COLO829 (cell line): ENCODE measurements at places on chromosomes 7 and 10.

DNA sequence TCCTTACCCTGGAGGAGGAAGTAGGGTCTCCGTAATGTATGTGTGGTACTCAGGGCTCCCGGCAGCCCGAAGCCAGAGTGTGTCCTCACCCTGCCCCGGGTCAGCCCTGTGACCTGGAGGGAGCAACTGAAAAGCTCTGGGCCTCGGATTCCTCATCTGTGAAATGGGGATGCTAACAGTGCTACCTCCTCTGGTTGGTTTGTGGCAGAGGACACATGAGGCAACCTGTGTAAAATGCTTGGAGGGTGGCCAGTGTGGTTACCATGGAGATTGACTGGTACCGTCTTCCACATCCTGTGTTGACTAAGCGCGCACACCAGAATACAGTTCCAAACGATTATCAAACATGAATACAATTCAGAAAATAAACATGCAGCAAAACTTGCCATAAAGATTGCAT, 163.8 kb upstream of the KLF6 start:
- no peak for DNase-seq

DNA sequence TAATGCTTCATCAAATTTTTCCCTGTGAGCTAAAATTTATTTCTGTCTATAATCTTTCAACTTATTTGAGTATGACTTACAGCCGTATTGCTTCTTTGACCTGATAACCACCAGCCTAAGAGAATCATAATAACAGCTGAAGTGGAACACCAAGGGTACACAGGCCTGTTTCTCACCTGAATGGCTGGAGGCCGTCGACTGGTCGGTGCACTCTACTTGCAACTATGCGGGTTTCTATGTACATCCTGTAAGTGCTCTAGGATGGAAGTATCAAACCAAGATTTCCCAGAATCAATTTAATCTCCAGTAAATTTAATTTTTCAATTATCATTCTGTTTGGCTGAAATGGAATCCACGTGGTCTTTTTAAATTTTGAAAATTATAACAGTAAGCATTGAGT, 504.8 kb upstream of the PHF14 start:
- no peak for DNase-seq

GRCh38 chr10:89946106-89946505, 244.7 kb downstream of the KIF20B start:
- no peak for DNase-seq

GRCh38 chr7:156639426-156640256, 933 bp upstream of the RNF32 start:
- no peak for DNase-seq

GRCh38 chr7:105885387-105886111, 9.2 kb upstream of the ATXN7L1 start:
- no peak for DNase-seq

DNA sequence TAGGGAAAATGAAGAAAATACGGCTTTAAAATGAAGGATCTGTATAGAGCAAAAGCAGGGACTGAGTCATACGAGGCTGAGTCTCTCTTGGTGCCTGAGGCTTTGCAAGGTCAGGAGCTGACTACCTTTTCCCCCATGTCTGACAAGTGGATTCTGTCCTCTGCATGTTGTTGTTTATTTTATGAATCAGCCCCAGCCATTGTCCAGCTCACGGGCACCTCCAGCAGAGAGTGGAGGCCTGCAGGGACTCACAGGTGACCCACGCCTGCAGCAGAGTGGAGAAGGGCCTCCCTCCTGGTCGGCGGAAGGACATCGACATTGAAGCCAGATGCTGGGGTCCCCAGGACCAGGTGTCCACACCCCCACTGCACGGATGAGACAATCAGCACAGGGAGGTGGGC, 233.9 kb downstream of the WDR37 start:
- no peak for DNase-seq

DNA sequence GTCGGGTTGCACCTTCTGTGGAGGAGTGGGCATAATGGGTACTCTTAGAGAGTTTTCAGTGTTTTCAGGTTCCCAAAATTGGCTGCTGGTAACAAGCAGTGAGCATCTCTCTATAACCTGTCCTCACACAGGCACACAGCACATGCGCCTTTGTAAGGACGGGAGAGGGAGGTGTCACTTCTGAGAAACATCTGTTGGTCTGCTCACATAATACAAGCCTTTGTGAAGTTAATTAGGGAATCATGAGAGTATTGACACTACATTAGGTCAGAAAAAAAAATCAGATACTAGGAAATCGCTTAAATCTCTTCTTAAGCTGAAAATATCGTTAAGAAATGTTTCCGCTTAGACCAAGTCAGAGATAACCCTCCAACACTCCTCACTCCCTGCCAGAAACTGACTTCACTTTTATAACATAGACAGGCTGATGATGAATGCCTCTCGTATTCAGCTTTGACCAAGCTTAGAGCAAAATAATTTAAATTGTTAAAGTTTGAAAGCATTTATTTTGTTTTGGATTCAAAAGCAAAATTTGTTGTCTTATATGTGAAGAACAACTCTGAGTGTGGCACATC, 769.7 kb downstream of the TNS3 start:
- DNase-seq = no peak

- no peak for DNase-seq
Measured at GRCh38 chr10:84269162-84269561, 24.3 kb downstream of the RGR start.

GRCh38 chr10:132696204-132696603, 89.7 kb downstream of the NKX6-2 start:
- no peak for DNase-seq

DNA sequence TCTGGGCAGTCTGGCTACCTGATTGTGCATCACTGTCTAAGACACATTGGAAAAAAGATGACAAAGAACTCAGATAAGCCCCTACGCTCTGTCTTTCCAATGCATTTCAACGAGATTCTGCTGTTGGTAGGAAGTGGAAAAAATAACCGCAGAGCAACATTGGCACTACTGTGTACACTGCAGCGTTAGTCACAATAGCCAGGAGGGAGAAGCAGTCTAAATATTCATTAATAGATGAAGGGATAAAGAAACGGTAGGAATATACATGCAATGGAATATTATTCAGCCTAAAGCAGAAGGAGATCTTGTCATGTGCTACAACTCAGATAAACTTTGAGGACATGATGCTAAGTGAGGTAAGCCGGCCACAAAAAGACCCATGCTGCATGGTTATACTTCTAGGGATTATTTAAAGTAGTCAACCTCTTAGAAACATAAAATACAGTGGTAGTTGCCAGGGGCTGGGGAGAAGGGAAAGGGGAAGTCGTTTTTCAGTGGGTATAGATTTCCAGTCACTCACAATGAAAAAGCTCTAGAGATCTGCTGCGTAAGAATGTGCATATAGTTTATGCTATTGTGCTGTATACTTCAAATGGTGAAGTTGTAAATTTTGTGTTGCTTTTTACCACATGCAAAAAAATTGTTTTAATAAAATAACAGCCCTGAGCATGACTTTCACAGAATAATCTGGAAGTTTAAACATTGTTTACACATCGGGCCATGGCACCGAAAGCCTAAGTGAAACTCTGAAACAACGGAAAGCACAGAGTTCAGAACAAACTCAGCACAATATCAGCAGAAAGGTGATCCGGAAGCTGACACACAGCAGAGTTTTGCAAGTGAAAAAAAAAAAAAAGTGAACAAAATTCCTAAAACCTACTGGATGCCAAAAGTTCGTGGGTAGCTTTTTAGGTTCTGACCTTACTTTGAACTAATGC, 40.1 kb downstream of the ELMO1 start:
- DNase-seq = no peak

DNA sequence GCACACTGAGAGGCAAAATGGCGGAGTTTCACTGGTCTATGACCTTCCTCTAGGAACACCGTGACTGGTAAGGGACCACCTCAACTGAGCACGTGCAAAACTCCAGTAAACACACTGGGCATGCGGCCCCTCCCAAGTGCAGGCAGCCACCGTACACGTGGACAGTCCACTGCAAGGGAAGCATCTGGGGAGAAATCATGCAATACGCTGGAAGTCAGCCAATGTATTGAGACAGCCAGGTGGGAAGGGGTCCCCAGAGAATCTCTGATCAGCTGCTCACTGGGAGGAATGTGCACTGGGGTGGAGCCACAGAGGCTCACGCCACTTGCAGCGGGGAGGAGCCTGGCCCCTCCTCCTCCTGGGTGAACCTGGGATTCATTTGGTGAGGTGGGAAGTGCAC, 49.3 kb downstream of the CFAP46 start:
- DNase-seq = no peak

DNA sequence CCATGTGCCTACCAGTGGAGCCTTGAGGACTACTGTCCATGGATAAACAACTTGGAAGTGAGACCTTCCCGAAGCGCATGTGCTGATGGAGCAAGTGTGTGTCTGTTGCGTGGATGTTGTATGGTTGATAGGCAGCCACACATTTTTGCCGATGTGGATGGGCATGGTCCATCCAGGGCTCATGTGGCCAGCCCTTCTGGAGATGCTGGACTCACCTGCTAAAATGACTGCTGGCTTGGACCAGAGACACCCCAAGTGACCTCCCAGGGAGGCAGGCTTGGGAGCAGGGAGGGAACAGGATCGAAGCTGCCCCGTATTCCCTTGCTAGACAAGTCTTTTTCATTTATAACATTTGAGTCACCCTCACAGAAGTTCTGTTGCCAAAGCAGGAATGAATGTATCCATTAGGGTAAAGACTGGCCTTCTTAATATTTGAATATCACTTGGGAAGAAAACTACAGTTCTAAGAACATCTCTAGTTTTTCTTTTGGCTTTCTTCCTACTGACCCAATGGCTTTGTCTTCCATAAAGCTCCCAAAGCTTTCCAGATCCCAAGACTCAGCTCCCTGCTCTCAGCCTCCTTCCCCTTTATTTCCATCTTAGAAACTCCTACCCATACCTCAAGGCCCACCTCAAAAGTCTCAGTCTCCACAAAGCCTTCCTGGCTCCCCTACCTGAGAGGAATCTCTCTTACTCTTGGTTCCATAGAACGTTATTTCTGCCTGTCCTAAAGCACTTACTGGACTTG, 3.0 kb downstream of the PTPRE start:
- DNase-seq = no peak

- DNase-seq = no peak
Measured at GRCh38 chr10:30228417-30229036, 120.6 kb downstream of the MTPAP start.

- DNase-seq = no peak
Measured at GRCh38 chr10:131743190-131744151, 157.3 kb upstream of the PPP2R2D start.
